ENCODE measurements at places on chromosomes 2 and 18.

DNA sequence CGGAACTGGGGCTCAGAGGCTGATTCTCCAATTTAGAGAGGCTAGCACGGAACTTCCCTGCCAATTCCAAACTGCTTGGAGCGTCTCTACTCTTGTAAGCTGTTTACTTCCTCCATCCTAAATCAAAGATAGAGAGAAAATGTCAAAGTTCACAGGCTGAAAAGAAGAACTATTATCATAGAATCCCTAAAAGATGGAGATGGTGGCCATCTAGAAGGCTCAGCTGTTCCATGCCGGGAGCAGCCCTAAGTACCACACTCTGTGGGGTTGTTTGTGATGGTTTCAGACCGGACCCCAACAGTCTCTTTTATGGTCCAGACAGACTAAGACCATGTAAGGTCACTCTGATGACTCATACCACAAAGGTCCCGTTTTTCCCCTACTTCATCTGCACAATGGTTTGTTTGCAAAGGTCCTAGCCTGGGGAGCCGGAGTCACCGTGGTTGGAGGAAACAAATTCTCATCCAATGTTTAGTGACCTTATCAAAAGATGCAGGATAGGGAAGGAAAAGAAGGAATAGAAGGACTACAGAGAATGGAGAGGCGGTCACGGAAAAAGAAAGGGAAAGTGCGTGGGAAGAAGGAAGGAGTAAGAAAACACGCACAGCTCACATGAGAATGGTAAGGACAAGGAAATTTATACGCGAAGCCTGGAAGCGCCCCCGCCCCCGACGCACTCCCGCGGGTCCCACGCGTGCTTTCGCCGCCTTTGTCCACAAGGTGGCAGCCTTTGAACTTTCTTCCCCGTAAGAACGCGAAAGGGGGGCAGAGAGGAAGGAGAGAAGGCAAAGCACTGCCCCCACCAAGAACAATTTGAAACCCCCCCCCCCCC lies 453 bp upstream of the ANTXR1 start:
- DNase-seq: peak; percentile 9

GRCh38 chr2:85853499-85854165 lies 35.2 kb downstream of the ST3GAL5 start:
- DNase-seq: peak; percentile 50

DNA sequence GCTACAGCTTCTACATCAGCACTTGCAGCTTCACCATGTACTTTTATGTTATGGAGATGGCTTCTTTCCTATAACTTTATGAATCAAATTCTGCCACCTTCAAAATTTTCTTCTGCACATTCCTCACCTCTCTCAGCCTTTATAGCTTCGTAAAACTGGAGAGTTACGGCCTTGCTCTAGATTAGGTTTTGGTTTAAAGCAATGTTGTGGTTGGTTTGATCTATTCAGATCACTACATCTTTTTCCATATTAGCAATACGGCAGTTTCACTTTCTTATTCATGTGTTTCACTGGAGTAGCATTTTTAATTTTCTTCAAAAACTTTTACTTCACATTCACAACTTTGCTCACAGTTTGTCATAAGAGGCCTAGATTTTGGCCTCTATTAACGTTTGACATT lies 242.9 kb upstream of the GYPC start:
- DNase-seq: peak; percentile 39

DNA sequence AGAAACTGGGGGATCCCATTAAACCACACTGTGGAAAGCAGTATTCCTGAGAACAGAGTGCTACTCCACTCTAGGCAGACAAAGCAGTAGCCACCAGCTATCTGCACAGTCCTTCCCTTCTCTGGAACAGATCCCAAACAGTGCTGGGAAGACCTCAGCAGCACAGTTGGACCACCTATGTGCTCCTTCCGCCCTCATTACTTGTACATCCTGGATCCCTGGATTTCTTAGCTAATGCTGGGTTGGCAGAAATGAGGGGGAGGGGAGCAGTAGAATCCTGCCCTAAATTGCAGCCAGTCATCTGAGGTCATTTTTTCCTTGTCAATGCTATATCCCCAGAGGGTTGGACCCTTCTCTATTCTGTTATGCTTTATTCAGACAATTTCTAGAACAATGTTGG lies 13.8 kb upstream of the MALT1 start:
- DNase-seq: no peak

DNA sequence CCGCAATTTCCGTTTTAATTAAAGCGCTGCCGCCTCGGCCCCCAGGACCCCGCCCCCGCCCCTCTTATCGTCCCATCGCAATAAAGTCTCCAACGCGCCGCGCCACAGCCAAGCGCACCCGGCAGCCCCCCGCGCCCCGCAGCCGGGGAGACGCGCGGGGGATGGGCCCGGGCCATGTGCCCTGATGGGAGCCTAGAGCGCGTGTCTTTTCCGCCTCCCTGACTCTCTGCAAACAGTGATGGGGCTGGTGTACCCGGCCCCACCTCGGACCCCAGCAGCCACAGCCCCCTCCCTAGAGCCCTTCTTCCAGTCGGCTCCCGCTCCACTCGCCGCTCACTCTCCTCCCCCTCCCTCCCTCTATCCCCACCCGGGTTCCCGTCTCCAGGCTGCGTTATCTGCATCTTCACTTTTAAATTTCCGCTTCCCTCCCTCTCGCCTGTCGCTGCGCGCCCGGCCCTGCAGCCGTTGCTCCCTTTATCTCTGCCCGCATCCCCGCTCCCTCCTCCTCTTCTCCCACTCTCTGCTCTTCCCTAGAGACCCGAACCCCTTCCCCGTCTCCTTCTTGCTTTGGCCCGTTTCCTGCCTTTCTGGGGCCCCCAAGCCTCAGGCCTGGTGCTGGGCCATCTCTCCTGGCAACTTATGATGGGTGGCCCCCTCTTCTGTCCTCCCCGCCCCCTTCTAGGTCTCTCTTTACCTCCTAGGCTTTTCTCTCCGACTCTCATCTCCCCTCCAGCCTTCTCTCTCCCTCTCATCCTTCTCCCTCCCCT lies 524 bp upstream of the FEV start:
- DNase-seq: no peak

- DNase-seq: no peak
Observed at GRCh38 chr2:201450954-201451291, 335 bp downstream of the TRAK2 start.

DNA sequence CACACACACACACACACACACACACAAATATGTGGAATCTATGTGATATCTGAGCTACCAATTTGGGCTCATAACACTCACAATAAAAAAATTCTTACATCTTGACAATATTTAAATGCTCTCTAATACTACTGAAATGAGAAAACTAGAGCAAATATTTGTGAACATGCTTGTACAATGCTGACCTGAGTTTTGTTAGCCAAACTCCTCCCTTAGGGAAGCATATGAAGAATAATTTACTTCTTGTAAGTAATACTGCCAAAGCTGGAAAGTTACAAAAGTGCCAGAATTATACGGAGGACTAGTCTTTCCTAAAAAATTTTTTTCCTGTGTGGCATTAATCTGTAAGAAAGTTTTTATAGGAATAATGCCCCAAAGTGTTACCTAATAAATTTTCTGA lies 18.5 kb downstream of the MBD2 start:
- DNase-seq: no peak

- no peak for DNase-seq
Observed at GRCh38 chr18:60060578-60060977, 160.8 kb downstream of the PMAIP1 start.

DNA sequence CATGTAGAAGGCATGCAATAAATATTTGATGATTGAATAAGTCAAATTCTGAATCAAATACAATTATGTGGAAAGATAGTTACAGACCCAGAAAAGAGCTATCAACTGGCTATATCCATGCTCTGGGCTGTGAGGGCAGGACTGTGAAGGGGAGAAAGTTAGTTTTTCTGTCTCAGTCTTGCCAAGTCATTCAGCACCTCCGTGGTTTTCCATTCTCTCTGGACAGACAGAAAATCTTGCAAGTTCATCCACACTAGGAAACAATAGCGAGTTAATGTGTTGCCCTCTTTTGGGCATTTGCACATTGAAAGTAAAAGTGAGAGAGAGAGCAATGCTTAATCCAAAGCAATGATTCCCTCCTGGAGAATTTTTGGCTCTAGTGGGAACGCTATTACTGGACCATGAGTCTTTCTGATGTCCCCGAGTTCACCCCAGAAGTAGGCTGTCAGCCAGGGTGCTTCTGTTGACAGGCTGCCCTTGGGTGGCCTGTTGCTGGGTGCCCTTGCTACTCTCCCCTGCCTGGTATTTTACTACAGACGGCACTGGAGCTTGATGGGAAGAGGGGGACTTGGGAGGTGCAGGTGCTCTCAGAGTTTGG lies 238.3 kb downstream of the LOXHD1 start:
- no peak for DNase-seq

GRCh38 chr2:9508931-9509330 lies 34.6 kb downstream of the IAH1 start:
- DNase-seq: no peak

DNA sequence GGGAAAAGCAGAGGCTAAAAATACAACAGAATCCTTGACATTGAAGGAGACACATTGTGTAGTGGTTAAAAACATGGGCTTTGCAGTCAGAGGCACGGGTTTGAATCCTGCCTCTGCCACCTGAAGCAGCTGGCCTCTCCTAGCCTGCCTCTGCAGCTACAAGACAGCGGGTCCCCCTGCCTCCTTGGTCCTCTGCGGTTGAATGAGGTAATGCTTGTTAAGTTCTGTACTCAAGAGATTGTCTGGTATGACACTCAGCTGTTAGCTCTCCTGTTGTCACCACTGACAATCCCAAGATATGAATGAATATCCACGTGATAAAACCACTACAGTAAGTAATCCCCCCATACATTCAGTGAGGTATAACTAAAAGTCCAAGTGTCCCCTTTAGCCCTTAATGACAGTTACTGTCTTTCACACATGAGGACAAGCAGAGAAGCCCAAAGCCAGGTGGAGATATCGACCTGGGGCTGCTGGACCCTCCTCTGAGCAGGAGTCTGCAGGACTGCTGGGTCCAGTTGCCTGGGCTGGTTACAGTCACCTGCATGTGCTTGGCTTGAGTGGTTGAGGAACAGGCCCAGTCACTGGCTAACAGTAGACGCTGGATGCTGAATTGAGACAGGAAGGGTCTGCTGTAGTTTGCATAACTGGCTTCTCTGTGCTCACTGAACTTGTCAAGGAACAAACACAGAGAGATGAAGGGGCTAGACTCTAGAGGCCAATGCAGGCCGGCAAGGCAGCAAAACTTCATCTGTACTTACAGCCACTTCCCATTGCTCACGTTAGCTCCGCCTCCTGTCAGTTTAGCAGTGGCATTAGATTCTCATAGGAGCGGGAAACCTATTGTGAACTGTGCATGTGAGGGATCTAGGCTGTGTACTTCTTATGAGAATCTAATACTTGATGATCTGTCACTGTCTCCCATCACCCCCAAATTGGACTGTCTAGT lies 85.5 kb downstream of the TGFA start:
- DNase-seq: no peak

DNA sequence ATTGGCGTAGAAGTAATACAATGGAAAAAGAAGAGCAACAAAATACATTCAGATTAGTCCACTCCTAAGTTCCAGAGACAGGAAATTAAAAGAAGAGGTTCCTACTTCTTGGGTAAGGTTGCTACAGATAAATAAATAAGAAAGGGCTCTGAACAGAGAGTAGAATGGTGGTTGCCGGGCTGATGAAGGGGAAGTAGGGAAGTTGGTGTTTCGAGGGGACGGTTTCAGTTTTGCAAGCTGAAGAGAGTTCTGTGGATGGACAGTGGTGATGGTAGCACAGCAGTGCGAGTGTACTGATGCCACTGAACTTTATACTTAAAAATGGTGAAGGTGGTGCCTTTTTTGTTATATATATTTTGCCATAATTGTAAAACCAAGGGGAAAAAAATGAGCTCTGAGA lies 48.2 kb downstream of the CABYR start:
- no peak for DNase-seq

DNA sequence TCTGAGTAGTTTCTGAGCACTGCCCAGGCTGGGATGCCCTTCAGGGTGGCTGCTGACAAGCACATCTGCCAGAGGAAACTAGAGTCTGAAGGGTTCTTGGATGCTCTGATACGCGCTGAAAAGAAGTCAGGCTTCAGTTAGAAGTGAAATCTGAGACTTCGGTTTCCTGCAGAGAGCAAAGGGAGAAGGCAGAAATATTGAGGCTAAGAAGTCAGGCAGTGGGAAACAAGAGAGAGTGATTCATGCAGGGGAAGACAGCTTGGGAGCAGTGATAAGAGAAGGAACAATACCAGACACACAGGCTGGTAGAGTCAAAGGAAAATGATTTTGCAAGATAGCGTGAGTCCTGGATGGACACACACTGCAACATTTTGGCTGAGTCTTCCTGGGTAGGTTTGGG lies 51.0 kb upstream of the BOD1L2 start:
- DNase-seq: no peak

GRCh38 chr2:237012004-237012403 lies 73.7 kb upstream of the COPS8 start:
- DNase-seq: no peak

- DNase-seq: no peak
Observed at GRCh38 chr18:61856678-61857077, 36.1 kb downstream of the RNF152 start.

DNA sequence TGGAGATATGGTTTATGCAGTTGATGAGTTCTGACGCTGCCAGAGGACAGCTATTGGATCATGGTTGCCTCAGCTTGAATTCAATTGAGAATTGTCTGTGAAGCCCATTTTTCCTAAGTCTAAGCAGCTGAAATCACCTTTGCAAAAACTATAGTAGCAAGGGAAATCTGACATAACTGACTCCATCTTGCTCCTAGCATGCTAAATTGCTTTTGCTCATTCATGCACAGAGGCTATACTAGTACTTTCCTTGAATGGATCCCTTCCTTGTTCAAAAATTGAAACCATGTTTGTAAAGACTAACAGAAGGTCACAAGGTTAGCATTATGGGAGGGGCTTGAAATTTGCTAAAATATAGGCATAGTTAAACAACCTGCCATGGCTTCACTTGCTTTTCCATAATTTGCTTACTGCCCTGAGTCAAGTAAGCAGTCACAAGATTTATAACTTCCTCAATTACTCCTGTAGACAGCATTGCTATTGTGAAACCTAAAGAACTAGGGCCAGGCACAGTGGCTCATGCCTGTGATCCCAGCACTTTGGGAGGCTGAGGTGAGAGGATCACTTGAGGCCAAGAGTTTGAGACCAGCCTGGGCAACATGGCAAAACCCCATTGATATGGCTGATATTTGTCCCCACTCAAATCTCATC lies 41.2 kb downstream of the CHRNA1 start:
- DNase-seq: no peak

DNA sequence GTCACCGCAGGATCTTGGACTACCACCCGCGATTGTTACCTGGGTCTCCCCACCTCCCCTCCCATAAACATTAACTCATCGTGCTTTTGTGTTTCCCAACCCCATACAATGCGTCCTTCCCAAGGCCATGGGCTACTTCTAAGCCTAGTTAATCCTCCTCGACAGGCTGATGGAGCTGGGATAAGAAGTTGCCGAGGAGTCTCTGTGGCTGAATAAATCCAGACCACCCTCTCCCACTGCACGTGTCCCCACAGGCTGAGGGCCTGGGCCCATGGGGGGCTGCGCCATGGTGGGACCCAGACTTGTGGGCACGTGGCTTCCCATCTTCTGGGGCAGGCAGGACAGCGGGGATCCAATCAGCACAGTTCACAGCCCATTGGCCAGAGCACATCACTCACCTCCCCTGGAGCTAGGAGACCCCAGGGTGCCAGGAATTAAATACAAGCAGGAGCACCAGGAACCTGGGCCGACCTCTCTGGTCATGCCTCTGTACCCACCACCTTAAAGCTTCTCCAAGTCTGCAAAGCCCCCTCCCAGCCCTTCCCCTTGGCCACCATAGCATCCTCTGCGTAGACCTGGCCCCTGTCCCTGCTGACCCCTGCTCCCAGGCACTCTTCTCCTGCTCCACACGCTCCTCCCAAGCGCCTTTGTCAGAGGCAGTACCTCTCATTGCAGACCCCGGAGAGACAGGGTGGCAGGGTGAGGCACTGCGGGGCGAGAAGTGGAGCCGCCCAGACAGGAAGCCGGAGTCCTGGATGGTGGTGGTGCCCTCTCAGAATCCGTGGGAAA lies 51.0 kb upstream of the ID2 start:
- DNase-seq: no peak

All from activated CD4-positive, alpha-beta T cell treated with anti-CD3 and anti-CD28 coated beads, Interleukin-2, Interleukin-4, amounts not matched to agents 100 ng/mL and 50 ng/mL, durations not matched to agents 16 hours and 8 hours (primary cell).